ENCODE measurements at places on chromosomes 16 and 17.

- DNase-seq, result no peak
Observed at GRCh38 chr17:17315142-17315821, 12.1 kb downstream of the NT5M start.

- DNase-seq, result no peak
Observed at GRCh38 chr17:62832405-62832804, 24.3 kb upstream of the MARCHF10 start.

- no peak for DNase-seq
Observed at GRCh38 chr17:59300941-59301340, 30.5 kb upstream of the YPEL2 start.

DNA sequence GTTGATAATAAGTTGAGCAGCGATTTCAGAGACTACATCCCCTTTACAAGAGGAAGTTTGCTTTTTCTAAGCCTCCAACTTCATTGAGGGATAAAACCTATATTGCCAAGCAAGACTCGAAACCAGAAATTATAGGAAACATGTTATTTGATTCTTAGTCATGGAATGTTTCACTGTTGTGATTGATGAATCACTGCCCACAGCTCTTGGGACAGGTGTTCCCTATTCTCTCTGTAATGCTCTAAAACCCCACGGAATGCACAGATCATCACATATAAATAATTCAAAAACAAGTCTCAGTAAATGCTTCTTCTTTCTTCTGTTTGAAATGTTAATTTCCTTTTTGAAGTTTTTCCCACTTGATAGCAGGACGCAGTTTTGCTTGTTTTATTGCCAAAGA is 809.5 kb upstream of the GOT2 start:
- DNase-seq, result no peak

DNA sequence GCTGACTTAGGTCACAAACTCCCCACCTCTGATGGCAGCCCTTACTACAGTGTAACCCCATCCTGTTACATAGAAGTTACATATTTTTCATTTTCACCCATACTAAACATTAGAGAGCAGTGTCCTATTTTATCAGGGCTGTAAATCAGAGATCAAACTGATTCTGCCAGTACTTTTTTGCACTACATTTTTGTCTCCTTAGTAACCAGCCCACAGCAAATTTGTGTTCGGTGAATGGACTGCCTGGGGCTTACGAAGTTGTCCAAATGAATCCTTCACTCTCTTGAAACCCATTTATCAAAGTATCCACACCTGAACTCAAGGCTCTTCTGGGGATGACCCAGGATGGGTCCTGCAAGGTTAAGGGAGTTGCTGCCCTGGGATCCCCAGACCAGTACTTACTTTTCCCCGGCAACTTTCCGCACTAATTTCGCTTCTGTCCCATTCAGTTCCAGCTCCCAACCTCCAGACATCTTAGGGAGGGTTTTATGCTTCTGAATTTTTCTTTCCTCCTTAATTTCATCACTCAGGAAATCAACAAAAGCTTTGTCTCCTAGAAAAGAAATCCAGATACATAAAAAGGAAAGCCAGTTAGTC is 1.1 kb downstream of the C1QBP start:
- no peak for DNase-seq

- DNase-seq, result no peak
Observed at GRCh38 chr17:68424203-68424602, 33.1 kb downstream of the WIPI1 start.

DNA sequence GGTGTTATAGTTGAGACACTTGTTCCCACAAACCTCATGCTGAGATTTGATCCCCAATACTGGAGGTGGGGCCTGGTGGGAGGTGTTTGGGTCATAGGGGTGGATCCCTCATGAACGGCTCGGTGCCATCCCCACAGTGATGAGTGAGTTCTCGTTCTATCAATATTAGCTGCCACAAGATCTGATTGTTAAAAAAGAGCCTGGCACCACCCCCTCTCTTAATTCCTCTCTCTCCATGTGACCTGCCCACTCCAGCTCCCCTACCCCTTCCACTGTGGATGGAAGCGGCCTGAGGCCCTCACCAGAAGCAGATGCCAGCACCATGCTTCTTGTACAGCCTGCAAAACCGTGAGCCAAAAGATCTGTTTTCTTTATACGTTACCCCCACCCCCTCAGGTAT is 31.2 kb downstream of the TRIM16 start:
- DNase-seq, result no peak

DNA sequence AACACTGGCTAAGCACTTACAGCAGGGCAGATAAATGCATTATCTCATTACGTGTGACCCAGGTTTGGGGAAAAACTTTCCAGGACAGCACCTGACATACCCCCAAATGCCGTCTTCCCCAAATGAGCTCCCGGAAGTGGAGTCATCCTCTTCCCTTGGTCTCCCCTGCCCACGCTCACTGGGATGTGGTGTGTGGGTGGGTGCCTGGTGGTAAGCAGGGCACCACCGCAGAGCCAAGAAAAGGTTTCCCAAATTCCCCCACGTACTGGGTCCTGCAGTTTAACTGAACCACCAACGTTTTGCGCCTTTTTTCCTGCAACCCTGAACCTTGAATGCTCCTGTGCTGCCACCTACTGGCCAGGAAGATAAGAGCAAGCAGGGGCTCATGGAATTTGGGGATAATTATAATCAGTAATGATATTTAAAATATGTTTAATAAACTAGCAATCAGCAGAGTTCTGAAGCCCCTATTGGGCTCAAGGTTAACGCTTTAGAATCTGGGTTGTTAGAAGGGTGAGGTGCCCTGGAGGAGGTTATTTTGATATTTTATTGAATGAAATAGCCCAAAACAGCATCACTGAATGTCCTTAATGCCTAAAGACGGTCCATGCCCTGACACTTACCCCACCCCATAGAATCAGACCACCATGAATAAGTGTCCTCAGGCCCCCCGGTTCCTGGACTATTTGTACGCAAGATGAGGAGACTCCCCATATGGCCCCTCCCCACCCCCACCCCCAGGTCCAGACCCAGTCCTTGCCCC is 8.0 kb downstream of the SPPL2C start:
- DNase-seq, result peak; percentile 63

- DNase-seq, result no peak
Observed at GRCh38 chr16:70161350-70161749, 12.2 kb upstream of the CLEC18C start.

- DNase-seq, result no peak
Observed at GRCh38 chr17:71966459-71967313, 154.1 kb upstream of the SOX9 start.

GRCh38 chr17:49280061-49280460 is 49.5 kb upstream of the PHOSPHO1 start:
- DNase-seq, result no peak

DNA sequence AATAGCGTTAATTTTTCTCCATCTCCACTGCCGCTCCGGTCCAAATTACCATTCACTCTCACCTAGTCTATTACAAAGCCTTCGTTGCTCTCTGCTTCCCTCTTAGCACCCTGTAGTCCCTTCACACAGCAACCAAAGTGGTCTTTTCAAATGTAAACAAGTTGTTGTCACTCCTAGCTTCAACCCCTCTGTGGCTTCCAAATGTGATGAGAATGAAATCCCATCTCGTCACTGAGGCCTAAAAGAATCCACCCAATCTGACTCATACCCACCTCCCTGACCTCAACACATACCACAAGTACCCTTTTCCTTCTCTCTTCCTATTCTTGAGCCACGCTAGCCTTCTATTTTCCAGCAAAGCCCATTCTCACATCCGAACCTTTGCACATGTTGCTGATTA is 2.2 kb upstream of the PELP1 start:
- no peak for DNase-seq

DNA sequence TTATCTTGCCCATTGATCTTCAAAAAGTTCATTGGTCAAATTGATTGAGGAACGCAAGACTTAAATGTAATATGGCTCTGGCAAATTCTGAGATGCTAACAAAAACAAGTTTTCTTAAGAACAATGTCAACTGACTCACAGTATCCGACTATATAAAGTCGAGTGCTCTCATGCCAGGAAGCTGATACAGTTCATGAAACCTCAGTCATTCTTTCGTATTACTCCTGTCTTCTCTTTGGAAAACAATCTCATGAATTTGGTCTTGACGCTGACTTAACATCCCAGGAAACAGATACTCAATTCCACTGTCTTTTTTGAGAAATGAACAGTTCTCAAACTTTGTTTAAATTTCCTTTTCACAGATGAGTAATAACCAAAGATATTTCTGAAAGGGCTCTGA is 704.9 kb downstream of the MAF start:
- no peak for DNase-seq

DNA sequence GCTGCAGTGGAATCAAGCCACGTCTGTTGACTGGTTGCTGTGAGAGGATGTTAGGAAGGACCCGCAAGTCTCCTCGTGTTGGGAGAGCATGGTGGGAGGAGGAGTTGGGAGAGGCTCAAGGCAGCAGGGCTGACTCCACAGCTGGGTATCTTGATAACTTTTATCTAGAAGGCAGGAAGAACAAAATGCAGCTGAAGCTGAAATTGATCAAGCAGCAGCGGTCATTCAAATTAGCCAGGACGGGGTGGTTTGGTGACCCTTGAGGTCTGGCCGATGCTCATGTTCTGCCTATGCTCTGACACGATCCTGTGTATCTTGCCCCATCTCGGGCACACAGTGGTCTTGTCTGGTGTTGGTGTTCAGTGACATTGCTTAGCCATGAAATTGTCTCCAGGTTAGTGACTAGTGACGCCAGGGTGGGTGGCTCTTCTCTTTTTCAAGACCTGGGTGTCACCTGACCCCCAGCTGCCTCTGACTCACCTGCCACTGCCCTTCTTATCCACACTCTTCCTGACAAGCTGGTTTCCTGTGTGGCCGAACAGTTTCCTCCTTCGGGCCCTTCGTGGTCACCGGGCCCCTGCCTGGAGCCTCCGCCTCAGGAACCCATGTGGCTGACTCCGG is 19.1 kb downstream of the NPTX1 start:
- no peak for DNase-seq

DNA sequence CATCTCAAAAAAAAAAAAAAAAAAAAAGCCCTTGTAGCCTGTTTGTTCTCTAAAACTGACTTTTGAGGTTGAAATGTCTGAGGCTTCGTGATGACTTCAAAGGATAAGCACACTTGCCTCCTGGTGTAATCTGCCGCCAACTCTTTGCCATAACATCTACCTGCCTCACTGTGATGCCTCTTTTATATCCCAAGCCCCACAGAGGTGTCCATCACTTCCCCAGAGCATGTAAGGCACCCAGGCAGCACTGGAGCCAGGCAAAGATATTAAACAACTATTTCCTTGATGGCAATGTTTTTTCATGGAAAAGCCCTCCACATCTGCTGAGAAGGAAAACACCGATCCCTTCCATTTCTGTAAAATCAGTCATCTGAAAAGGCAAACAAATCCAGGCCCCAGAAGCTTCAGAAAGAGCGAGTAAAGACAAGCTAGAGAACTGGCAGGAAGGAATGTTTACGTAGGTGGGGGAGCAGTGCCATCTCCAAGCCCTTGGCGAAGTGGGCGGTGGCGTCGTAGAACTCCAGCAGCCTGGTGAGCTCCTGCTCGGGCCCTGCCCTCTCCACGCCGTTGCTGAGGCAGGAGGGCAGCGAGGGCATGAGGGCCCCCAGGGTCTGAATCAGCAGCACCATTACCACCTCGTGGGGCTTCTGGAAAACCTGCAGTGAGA is 28.6 kb downstream of the COG7 start:
- no peak for DNase-seq

Data from stimulated activated CD4-positive, alpha-beta T cell treated with anti-CD3 and anti-CD28 coated beads, TNF-alpha, amount 100 ng/mL, for 24 hours (primary cell).